NCI-H446 (cell line): ENCODE measurements at places on chromosomes 1 and 21.
A peak's percentile ranks its signal among the peaks of the same experiment; 100 is the strongest.

- no peak for DNase-seq
These were observed 47.1 kb upstream of the OLIG2 start for GRCh38 chr21:32978331-32979270.

DNA sequence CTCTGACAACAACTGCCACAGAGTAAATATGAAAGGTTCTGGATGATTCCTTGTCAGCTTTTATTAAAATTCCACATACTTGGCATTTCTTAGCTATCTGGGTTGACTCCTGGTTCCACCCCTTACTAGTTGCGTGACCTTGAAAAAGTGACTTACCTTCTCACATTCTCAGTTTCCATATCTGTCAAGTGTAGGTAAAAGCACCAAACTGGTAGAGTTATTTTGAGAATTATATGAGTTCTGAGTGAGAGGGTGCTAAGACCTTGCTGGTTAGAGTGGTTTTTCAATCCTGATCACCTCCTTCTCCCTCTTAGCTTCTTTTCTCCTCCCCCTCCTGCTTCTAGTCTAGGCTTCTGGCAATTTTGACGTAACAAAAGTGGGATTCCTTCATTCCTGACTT lies 83.4 kb upstream of the ABCD3 start:
- no peak for DNase-seq

DNA sequence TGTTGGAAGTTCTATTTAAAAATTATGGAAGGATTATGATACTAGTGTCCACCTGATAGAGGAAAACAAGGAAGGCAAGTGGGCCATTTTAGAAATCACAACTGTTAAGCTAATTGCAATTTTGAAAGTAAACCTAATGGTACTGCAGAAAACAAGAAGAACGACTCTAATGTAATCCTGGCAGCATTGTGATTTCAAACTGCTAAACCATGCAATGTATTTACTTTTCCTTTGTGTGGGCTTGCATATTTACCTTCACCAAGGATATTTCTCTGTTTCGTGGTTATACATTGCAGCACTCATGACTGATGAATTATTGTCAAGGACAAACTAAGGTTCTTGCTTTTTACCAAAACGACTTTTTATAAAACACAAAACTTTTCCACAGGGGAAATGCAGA lies 88.1 kb downstream of the TM2D1 start:
- DNase-seq, result no peak

DNA sequence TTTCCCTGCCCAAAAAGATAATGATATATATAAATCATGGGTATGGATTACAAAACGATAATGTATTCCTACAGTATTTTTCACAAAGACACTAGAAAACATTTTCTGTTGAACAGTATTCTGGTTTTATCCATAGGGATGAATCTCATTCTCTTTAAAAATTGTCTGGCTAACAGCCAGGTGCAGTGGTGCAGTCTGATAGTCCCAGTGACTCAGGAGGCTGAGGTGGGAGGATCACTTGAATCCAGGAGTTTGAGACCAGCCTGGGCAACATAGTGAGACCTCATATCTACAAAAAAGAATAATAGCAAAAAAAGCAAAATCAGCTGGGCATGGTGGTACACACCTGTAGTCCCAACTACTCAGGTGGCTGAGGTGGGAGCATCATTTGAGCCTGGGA lies 23.3 kb downstream of the PIP5K1A start:
- DNase-seq, result no peak

DNA sequence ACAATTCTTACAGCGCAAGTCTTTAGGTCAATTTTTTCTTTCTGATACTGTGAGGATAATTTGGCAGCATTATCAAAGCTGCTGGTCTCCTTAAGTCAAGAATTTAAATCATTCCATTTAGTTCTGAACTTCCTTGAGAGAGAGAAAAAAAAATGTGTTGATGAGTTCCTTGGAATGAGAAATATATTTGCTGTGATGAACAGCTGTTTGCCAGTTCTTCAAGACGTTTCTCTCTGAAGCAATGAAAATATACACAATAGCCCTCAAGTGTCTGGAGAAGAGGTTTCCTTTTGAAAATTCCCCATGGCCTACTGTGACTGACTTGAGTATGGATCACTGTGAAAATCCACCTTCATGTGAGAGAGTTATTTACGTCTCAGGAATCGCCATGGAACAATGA lies 31.0 kb upstream of the TADA1 start:
- no peak for DNase-seq

GRCh38 chr1:150150133-150151021 lies 661 bp downstream of the PLEKHO1 start:
- no peak for DNase-seq

DNA sequence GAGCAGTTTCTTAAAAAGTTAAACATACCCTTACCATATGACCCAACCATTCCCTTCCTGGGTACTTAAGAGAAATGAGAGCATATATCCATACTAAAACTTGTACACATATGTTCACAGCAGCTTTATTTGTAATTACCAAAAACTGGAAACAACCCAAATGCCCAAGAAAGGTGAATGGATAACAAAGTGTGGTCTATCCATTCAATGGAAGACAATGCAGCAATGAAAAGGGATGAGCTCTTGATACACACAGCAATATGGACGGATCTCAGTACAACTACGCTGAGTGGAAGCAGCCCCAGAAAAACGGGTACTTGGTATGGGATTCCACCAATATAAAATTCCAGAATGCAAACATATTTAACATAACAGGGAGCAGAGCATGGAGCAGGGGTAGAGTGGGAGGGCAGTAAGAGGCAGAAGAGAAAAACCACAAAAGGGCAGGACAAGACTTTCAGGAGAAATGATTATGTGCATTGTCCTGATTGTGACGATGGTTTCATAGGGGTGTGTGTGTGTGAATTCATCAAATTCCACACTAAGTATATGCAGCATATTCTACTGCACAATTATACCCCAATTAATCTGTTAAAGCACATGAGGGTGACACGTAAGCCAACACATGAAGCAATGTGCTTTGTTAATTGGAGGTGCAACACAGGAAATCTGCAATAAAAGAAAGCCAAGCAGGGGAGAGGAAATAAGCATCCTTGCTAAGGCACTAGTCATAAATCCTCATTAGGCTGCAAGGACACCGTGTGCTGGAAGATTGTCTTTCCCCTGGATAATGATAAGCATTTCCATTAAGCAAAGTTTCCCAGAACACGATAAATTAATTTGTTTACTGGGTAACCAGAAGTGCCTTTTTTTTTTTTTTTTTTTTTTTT lies 113.1 kb upstream of the KRTAP19-8 start:
- no peak for DNase-seq

- DNase-seq, result no peak
These were observed 18.1 kb upstream of the EPHA8 start for GRCh38 chr1:22545141-22545540.

- no peak for DNase-seq
These were observed 965 bp downstream of the ABCA4 start for GRCh38 chr1:94119796-94120569.

- no peak for DNase-seq
These were observed 1.5 kb upstream of the ETS2 start for GRCh38 chr21:38804030-38804788.

GRCh38 chr21:45699251-45699942 lies 55.9 kb downstream of the PCBP3 start:
- DNase-seq, result no peak

DNA sequence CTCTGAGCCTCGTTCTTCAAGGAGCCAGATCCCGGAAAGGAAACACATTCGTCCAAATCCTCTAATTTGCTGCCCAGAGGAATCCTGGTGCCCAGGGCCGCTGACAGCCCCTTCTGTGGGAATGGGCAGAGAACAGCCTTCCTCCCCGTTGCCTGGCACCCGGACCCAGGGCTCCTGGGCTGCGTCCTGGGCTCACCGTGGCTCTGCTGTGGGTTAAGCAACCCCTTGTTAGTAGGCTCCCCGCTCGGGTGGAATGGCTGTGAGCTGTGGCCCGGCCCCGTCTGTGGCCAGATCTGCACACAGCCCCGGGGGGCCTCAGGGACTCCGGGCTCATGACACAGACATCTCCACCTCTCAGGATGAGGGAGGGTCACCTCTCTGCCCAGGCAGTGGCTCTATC lies 122.9 kb upstream of the ARHGEF16 start:
- DNase-seq, result no peak

GRCh38 chr1:159011751-159012150 lies 2.0 kb downstream of the IFI16 start:
- DNase-seq, result no peak

- DNase-seq, result no peak
These were observed 83.9 kb downstream of the NID1 start for GRCh38 chr1:235980976-235981375.

DNA sequence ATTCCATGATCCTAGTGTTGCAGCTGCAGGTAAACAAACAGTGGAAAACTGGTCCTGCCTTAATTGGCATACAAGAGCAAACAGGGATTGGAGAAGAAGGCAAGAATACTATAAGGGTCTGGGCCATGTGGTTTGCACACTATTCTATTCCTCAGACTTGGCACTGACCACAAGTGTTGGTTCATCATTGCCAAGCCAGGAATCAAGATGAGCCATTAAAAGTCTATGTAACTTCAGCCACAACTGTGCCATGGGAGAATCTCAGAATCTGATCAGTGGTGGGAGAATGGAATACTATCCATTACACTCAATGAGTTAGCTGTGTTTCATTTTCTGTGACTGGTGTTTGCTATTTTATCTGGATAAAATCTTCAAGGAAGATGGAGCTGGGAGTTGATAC lies 26.2 kb upstream of the FCER1A start:
- no peak for DNase-seq

DNA sequence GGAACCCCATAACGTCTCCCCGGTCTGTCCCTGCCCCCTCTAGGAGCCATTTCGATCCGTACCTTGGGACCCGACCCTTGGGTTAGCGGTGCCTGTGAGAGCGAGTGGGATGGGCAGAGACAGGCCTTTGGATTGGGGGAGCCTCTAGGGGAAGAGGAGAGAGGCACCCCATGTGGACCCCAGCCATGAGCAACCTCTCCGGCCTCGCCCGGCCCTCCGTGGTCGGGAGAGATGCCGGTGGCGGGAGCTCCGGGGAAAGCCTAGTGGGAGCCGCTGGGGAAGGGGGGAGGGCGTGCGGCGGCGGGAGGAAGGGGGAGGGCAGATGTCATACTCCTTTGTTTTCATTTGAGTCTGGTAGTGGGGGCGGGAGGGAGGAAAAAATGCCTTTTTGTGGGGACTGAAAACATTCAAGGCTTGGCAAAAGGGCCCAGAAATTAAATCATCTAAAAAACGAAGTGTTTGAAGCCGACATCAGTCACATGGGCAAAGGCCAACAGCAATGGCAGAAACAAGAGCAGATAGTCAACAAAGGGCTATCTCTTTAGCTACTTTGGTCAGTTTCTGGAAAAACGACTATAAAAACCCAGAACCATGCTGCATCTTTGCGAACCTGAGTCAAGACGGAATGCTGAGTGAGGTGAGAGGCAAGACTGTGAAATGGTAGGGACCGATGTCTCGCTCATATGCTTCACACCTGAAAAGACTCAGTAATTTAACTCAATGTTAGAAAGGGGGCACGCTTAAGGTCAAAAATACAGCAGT lies 758 bp downstream of the PTBP2 start:
- DNase-seq, result peak; percentile 56

GRCh38 chr1:9816199-9816598 lies 7.6 kb downstream of the CLSTN1 start:
- DNase-seq, result no peak

DNA sequence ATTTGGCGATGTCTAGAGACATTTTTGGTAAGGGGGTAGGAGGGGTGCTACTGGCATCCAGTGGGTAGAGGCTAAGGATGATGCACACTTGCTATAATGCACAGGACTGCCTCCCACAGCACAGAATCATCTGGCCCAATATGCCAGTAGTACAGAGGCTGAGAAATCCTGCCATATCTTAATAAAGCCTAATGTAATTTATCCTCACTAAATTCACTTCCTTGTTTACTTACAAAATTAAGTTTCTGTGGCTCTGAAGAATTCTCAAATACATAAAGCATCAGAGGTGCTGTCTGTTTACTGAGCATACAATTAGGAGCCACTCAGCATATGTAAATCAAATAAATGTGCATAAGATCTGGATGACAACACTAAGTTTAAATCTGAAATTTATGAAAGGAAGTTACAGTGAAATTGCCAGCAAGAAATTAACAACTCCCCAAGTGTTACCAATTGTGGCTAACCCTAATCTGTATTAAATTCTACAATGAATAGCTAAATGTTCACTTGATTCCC lies 26.5 kb downstream of the NGF start:
- DNase-seq, result no peak

GRCh38 chr1:16114527-16115467 lies 41.1 kb downstream of the EPHA2 start:
- DNase-seq, result no peak

- DNase-seq, result peak; percentile 34
These were observed 608.7 kb upstream of the PLXNA2 start for GRCh38 chr1:208852911-208853310.

GRCh38 chr1:234519506-234519905 lies 40.5 kb upstream of the TARBP1 start:
- DNase-seq, result no peak

- no peak for DNase-seq
These were observed 11.0 kb upstream of the CTRC start for GRCh38 chr1:15427280-15427666.

DNA sequence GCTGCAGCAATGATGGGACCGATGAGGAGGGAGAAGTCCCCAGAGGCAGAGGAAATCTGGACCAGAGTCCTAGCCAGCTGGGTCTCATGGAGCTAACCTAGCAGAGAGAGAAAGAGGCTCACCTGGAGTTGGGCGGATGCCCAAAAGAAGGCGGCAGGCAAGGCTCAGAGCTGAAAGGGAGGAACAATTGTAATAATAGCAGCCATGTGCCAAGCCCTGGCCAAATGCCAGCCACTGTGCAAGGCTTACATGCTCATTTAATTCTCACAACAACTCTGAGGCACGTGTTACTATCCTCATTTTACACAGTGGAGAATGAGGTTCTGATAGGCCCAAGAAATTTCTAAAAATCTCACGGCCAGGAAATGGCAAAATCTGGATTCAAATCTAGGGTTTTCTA lies 50.0 kb upstream of the ZNF648 start:
- DNase-seq, result peak; percentile 6

DNA sequence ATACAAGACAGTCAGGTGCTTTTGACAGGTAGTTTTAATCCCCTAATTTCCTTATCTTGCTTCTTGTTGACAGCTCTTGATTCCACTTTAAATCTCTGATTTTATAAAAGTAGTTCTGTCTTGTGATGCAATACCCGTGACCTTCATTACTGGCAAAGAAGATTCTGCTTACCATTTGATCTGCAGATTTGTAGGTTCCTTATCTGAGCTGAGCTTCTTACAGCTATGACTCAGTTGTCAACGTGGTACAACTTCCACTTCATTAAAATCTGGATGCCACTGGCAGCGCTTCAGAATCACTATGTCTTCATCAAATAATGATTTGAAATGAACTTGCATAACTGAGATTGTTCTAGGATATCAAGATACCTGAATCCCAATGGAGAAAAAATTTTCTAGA lies 543.6 kb upstream of the B3GALT2 start:
- DNase-seq, result no peak

DNA sequence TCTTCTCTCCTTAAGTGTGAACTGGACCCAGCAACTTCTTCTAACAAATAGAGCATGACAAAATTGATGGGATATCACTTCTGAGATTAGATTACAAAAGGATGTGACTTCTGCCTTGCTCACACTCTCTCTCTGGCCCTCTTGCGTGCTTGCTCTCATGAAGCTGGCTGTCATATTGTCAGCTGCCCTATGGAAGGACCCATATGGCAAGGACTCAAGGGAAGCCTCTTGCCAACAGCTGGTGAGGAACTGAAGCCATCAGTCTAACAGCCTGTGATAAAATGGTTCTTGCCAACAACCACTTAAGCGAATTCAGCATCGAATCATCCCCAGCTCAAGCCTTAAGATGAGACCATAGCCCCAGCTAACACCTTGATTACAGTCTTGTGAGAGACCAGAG lies 4.8 kb upstream of the TLR5 start:
- peak; percentile 28 for DNase-seq
